ENCODE measurements at places on chromosomes 3 and 15. TPM values are rescaled to one million over a fixed set of nuclear protein-coding genes. Genes with fewer than 3 reads are reported as not detected.

GRCh38 chr3:131731709-131732108 lies 228.9 kb upstream of the MRPL3 start:
- H3K4me3 ChIP-seq, result no peak overlapping the region
- H3K36me3 ChIP-seq, result no peaks in the 10 kb centered on the region
- no peak for DNase-seq
- H3K27ac ChIP-seq, result no peak overlapping the region
- H3K27me3 ChIP-seq, result no peaks in the 10 kb centered on the region

DNA sequence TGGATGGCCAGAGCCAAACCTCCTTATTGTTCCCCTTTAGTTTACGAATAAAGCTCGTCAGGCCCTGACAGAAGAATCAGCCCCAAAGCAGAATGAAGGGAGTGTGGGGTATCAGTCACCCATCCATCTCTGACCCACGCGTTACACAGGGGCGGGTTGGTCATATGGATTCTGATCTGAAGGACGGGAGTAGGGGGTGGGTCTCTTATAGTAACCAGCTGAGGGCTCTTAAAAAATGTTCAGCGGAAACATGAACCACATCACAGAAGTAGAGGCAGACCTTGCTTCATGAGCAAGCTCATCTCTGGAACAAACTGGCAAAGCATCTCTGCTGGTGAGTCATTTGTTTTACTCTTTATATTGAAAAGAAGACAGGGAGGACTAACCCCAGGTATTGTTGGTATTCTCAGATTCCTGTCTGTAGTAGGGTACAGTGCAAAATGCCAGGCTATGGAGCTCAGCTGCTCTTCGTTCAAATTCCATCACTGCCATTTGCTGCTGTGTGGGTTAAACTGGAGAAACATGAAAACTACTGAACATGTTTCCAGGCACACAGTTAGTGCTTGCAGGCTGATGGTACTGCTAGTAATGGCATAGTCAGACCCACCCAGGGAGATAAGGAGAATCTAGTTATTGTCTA lies at the start of gene CXCR6:
Gene CXCR6 (plus strand): TSS at position 258 of the 640 bp plus-strand sequence. CDS start 3,018 bp downstream, outside the sequence.
- peaks cover 24% of the 10 kb centered on the region for H3K36me3 ChIP-seq
- peaks cover 3% of the 10 kb centered on the region for H3K4me1 ChIP-seq
- no peak within 1 kb of the TSS for H3K4me3 ChIP-seq
- H3K27ac ChIP-seq, result no peak within 1 kb of the TSS

- H3K27ac ChIP-seq, result no peak overlapping the region
- no peaks in the 10 kb centered on the region for H3K4me1 ChIP-seq
- DNase-seq, result no peak
Observed at GRCh38 chr3:139173372-139174108, 128.8 kb upstream of the PRR23C start.

- no peak overlapping the region for H3K4me3 ChIP-seq
- no peaks in the 10 kb centered on the region for H3K36me3 ChIP-seq
- H3K27me3 ChIP-seq, result peaks cover 7% of the 10 kb centered on the region
- H3K27ac ChIP-seq, result no peak overlapping the region
- peaks cover 14% of the 10 kb centered on the region for H3K4me1 ChIP-seq
Observed at GRCh38 chr15:101560722-101561583, 71.4 kb upstream of the PCSK6 start.

DNA sequence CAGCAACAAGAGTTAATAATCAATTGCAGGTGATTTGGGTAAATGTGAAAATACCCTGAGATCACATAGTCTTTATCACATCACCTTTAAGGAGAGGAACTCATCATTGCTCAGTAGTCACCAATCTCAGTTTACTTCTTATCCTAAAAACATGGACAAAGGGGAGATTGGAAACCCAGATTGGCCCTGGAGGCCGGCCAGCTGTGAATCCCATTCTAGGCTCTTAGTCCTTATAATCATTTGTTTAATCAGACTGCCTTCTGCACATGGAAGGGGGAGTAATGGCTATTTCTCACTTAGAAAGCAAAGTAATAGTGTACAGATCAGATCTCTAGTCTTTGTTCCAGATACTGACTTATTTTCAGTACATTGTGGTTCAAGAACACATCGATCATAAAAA lies 37.2 kb upstream of the CPB1 start:
- no peak overlapping the region for H3K4me3 ChIP-seq
- no peak for DNase-seq
- H3K27me3 ChIP-seq, result no peaks in the 10 kb centered on the region
- no peaks in the 10 kb centered on the region for H3K36me3 ChIP-seq
- peak overlapping the region; percentile 63 for H3K27ac ChIP-seq

SLC38A3 gene
- 11.4 TPM for total RNA-seq

GRCh38 chr3:28637742-28638141 lies 289.1 kb upstream of the AZI2 start:
- no peak overlapping the region for H3K4me3 ChIP-seq
- no peaks in the 10 kb centered on the region for H3K4me1 ChIP-seq
- H3K27me3 ChIP-seq, result no peaks in the 10 kb centered on the region
- H3K36me3 ChIP-seq, result no peaks in the 10 kb centered on the region
- DNase-seq, result no peak

- no peak for DNase-seq
- H3K4me3 ChIP-seq, result no peak overlapping the region
- no peaks in the 10 kb centered on the region for H3K27me3 ChIP-seq
- H3K27ac ChIP-seq, result no peak overlapping the region
- no peaks in the 10 kb centered on the region for H3K4me1 ChIP-seq
- no peaks in the 10 kb centered on the region for H3K36me3 ChIP-seq
Observed at GRCh38 chr3:89622063-89622700, 514.8 kb downstream of the EPHA3 start.

- no peak overlapping the region for H3K27ac ChIP-seq
- H3K4me1 ChIP-seq, result no peaks in the 10 kb centered on the region
- no peaks in the 10 kb centered on the region for H3K36me3 ChIP-seq
- DNase-seq, result no peak
Observed at GRCh38 chr15:33116198-33116597, 78.3 kb downstream of the FMN1 start.

FOXL2 gene
- total RNA-seq, result not detected

GRCh38 chr15:42577514-42578031 lies 2.2 kb downstream of the STARD9 start:
- H3K4me1 ChIP-seq, result no peaks in the 10 kb centered on the region
- no peak for DNase-seq
- H3K4me3 ChIP-seq, result no peak overlapping the region
- no peaks in the 10 kb centered on the region for H3K36me3 ChIP-seq
- H3K27ac ChIP-seq, result no peak overlapping the region

SEMA3G gene
- 10.8 TPM for total RNA-seq

DNA sequence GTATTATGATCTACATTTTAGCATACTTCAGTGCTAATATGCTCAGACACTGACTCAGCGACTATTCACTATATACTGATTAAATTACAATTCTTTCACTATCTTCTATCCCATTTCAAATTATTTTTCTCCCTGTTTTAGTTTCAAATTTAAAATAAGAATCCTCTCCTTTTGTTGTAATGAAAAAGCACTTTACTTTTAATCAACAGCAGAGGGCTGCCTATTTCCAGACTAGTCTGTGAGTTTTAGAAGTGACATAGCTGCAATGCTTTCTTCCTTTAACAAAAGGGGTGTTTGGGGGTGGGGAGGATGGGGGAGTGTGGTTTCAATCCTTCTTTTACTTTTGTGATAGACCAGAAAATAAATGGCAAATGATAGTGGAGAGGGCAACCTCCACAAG lies 2.4 kb downstream of the NEDD4 start:
- H3K4me3 ChIP-seq, result no peak overlapping the region
- DNase-seq, result no peak
- H3K27ac ChIP-seq, result peak overlapping the region; percentile 99
- H3K4me1 ChIP-seq, result peaks cover 22% of the 10 kb centered on the region

DNA sequence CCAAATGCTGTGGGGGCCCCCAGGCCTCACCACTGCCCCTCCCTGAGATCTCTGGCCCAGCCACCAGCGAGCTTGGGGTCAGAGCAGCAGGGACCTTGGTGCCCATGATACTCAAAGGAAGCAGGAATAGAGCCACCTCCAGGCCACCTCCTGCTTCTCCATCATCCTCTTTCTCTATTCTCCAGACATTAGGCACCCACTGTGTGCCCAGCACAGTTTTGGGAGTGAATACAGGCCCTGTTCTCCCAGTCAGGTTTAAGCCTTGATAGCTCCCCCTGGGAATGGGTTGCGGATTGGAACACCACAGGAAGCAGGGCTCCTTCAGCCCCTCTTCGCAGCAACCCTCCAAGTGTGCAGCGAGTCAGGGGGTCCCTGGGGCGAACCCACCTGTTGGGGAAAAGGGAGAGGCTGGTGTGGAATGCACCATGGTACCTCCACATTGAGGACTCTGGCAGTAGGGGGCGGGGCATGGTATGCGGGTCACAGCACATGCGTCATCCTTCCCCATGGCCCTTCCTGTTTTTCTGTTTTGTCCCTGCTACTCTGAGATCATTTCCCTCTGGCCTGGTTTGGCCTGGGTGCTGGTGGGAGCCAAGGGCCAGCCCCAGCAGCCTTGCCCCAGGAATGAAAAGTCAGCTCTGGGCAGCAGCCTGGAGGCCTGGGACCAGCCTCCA lies 14.2 kb upstream of the SEMA3B start:
- no peak overlapping the region for H3K4me3 ChIP-seq
- H3K27ac ChIP-seq, result peak overlapping the region; percentile 92
- H3K27me3 ChIP-seq, result no peaks in the 10 kb centered on the region
- DNase-seq, result peak; percentile 88
- peaks cover 100% of the 10 kb centered on the region for H3K36me3 ChIP-seq

- no peaks in the 10 kb centered on the region for H3K27me3 ChIP-seq
- DNase-seq, result peak; percentile 76
- H3K27ac ChIP-seq, result no peak overlapping the region
- peaks cover 28% of the 10 kb centered on the region for H3K4me1 ChIP-seq
- H3K36me3 ChIP-seq, result no peaks in the 10 kb centered on the region
- no peak overlapping the region for H3K4me3 ChIP-seq
Observed at GRCh38 chr3:139574026-139574947, 34.7 kb upstream of the RBP1 start.

DNA sequence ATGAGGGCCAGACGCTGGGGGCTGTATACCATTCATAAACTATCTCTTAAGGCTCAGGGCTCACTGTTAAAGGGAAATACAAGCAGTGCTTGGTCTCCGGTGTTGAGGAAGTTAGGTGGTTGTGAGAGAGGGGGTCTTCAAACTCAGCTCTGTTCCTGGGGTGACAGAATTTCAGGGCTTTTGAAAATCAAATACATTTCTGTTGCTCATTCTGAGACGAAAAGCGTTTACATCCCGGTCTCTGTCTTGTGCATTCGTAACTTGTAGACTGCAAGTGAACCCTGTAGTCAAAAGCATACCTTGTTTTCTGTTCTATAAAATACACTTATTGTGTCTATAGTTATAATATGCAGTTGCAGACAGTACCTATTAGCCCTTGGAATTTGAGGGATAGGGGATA lies 1.7 kb downstream of the SLCO3A1 start:
- peak overlapping the region; percentile 99 for H3K27ac ChIP-seq
- no peak for DNase-seq

DNA sequence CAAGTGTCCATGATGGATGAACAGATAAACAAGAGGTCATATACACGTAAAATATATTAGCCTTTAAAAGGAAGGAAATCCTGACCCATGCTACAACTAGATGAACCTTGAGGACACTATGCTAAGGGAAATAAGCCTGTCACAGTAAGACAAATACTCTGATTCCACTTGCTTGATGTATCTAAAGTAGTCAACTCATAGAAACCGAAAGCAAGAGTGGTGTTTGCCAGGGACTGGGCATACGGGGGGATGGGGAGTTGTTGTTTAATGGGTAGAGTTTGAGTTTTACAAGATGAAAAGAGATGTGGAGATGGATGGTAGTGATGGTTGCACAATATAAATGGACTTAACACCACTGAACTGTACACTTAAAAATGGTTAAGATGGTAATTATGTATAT lies 65.4 kb downstream of the C3orf70 start:
- peaks cover 10% of the 10 kb centered on the region for H3K36me3 ChIP-seq
- no peak overlapping the region for H3K4me3 ChIP-seq
- H3K27ac ChIP-seq, result no peak overlapping the region
- H3K27me3 ChIP-seq, result no peaks in the 10 kb centered on the region

DNA sequence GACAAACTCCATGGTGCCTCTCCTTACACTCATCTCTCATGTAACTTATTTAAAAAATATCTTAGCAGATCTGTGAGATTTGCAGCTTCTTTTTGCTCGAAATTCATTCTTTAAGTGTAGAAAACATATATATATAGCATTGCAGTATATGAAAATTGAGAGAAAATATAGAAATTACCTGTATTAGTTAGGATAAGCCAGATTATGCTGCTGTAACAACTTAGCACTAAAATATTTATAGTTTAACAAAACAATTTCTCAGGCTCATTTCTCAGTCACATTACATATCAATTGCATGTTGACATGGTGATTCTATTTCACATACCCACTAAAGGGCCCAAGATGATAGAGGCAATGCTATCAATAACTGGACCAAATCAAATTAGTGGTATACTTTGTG lies 54.7 kb downstream of the NR2F2 start:
- no peak for DNase-seq
- H3K27me3 ChIP-seq, result no peaks in the 10 kb centered on the region
- H3K4me3 ChIP-seq, result no peak overlapping the region
- no peaks in the 10 kb centered on the region for H3K36me3 ChIP-seq
- no peak overlapping the region for H3K27ac ChIP-seq

LINGO1 gene
- 1.3 TPM for total RNA-seq

DNA sequence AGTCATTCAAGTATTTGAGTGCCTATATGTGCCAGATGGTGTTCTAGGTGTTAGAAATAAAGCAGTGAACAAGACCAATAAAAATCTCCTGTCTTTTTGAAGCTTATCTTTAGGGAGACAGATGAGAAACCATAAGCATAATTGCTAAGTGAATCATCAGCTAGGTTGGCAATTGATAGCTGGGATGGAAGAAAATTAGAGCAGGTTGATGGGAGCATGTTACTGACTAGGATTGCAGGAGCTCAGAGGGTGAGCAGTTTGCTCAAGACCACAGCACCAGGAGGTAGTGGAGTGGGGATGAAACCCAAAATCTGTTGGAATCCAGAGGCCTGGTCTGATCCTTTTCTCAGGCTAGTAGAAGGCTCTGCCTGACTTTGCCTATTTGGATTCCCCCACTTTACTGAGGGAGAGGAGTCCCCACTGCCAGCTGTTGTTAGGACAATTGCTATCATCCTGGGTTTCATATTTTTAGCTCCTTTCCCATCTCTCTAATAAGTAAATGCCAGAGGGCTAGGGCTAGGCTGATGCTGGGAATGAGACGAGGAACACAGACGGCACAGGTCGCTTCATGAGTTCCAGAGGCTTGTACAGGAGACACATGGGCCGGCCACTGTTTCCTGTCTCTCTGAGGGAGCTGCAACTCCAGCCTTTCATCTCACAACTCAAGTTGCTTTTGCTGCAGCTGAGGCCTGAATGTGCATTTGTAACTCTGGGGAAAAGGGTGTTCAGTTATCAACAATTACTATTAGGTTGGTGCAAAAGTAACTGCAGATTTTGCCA lies 102.9 kb downstream of the CACNA1D start:
- H3K36me3 ChIP-seq, result no peaks in the 10 kb centered on the region
- H3K4me1 ChIP-seq, result no peaks in the 10 kb centered on the region
- no peaks in the 10 kb centered on the region for H3K27me3 ChIP-seq
- no peak overlapping the region for H3K27ac ChIP-seq
- no peak overlapping the region for H3K4me3 ChIP-seq
- no peak for DNase-seq
